Activated CD4-positive, alpha-beta T cell treated with anti-CD3 and anti-CD28 coated beads, Interleukin-2, Interleukin-4, amounts not matched to agents 100 ng/mL and 50 ng/mL, durations not matched to agents 16 hours and 8 hours (primary cell): ENCODE measurements at places on chromosomes 1 and 21.

- DNase-seq: no peak
Observed at GRCh38 chr1:162639718-162640117, 7.5 kb downstream of the DDR2 start.

GRCh38 chr1:94063379-94063778 lies 57.6 kb downstream of the ABCA4 start:
- DNase-seq: no peak

- DNase-seq: peak; percentile 28
Observed at GRCh38 chr21:14383596-14384180, 742 bp upstream of the HSPA13 start.

DNA sequence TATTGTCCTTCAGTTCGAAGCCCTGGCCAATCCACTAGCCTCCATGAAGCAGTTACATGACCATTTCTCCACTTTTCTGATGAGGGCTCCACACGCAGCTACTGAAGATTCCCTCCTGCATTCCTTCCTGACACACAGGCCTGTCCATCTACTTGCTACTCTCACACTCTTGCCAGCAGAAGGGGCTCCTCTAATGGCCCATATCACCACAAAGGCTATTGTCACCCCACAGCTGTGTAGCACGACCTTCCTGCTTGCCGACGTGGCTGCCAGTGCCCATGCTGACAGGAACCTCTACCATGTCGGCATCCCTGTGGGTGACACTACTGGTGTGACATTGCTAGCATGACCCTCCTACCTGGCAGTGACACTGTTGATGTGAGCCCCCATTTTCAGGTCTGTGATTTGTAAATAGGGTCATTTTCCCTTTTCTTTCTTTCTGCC lies 1528.6 kb upstream of the TPTE start:
- DNase-seq: no peak

GRCh38 chr1:103146166-103146565 lies 37.8 kb upstream of the COL11A1 start:
- no peak for DNase-seq

- no peak for DNase-seq
Observed at GRCh38 chr1:153610334-153610733, 2.6 kb downstream of the S100A16 start.

DNA sequence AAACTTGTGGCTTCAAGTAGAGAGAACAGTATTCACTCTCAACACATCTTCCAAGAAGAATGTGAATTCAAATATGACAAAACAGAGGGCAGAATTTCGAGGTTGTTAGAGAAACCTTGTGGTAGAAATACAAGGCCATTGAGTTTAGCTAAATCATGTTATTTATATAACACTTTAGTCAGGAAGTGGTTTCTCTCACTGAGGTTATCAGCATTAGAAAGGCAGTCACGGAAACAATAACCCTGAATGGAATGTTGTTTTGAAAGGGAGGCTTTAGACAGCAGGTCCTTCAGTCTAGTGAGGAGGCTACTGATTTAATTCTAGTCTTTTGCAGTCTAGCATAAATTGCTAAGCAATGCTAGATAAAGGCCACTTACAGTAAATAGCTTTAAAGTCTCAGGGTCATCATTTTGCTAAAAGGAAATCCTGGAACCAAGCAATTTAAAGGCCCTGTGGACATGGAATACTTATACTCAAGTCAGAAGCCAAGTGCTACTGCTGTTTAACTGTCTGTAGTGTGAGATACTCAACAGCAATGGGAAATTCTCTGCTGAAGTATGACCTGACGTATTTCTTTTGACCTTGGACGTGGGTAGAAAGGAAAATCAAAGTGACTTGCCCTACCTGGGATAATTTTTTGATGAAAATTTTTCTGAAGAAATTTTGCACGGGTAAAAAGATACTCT lies 89.0 kb upstream of the CHODL start:
- peak; percentile 0 for DNase-seq

DNA sequence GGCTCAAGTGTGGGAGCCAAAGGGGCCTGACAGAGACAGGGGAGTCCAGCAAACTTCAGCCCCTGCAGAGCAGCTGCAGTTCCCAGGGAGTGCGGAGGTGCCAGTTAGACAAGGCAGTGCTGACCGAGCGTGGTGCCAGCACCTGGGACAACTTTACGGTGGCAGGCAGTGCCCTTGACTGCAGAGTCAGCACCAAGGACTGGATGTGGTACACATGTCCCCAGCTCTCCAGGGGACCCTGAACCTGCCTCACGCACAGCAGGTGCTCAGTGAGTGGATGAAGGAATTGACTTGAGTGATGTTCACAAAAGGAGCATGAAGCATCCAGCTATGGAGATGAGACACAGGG lies 296.5 kb downstream of the SIPA1L2 start:
- no peak for DNase-seq

DNA sequence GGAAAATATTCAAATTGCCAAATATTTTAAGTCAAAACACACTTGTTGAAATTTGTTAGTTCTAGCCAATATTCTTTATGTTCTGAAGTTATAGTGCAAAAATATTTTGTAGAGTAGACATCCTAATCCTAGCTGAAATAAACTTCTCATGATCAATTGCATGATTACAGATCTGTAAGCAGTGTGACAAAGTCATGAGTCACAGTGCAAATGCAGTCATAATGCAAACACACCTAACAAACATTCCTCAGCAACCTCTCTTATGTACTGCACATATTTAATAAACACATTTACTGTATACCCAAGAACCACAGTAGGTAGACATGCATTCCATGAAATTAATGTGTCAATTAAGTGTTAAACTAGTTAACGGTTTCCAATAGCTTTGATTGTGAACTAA lies 1857.4 kb downstream of the NCAM2 start:
- no peak for DNase-seq

DNA sequence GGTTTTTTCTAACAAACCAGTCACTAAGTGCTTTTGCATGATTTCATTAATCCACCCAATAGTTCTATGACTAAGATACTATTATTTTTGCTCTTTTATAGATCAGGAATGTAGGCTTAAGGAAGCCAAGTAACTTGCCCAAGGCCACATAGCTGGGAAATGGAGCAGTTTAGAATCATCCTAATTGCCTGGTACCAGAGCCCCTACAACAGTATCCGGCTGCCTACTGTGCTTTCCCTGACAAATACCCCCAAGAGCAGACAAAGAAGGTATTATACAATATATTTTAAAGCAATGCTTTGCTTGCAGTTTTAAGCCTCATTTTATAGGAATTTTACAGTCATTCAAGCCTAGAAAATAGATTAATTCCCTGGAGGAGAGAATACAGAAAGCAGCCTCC lies 45.5 kb upstream of the RASAL2 start:
- no peak for DNase-seq

DNA sequence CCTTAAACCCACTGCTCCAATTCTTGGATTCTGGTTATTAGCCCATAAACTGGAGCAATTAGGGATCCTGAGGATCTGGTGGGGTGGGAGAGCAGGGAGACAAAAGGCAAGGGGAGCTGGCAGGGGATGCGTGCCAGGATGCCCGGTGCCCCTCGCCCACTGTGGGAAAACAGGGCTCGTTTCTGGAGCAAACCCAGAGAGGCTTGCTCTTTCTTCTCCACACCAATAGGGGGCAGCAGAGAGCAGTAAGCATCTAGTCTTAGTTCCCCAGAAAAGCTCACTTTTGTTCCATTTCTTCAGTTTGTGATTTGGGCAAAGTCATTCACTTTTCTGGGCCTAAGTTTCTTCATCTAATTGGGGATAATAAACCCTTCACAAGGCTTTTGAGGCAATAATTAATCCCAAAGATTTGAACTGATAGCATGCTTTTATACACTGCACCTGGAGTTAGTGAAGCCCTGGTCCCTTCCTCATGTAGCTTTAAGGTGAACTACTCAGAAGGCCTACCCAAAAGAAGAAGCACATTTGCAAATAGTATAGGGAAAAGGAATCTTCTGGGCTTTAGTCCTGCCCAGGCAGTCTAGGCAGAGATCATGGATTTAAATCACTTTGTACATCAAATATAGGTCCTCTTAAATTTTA lies 160.6 kb upstream of the USP24 start:
- peak; percentile 48 for DNase-seq

DNA sequence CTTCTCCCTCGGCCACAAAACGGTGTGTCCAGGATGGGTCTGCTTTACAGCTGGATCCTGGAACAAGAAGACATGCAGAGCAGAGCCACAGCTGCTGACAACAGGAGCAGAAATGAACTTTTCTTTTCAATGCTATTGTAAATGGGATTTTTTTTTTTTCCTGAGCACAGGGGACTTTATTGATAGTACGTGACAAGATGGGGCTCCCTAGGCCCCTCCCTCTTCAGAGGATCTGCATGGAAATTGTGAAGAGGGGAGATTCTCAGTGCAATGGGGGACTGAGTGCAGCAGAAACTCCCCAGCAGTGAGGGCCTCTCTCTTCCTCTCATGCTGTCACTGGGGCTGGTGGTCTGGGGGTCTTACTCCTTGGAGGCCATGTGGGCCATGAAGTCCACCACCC lies 40.8 kb upstream of the CD2 start:
- no peak for DNase-seq

DNA sequence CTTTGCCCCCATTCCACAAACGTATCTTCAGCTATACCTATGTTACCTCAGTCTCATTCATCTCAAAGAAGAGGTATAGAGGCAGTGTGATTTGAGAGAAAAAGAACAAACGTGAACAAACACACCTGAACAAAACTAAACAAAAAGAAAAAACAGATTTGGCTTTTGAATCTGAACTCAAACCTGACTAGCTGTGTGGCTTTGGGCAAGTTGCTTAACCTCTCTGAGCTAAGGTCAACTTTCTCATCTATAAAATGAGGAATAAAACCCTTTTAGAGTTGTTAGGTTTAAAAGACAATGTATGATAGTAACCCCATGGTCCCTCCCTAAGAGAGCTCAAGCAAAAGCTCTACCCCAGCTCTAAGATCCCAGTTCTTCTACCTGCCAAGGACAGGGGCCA lies 73.5 kb downstream of the ZNF648 start:
- DNase-seq: no peak

GRCh38 chr1:11499601-11500331 lies 20.8 kb downstream of the DISP3 start:
- DNase-seq: no peak

DNA sequence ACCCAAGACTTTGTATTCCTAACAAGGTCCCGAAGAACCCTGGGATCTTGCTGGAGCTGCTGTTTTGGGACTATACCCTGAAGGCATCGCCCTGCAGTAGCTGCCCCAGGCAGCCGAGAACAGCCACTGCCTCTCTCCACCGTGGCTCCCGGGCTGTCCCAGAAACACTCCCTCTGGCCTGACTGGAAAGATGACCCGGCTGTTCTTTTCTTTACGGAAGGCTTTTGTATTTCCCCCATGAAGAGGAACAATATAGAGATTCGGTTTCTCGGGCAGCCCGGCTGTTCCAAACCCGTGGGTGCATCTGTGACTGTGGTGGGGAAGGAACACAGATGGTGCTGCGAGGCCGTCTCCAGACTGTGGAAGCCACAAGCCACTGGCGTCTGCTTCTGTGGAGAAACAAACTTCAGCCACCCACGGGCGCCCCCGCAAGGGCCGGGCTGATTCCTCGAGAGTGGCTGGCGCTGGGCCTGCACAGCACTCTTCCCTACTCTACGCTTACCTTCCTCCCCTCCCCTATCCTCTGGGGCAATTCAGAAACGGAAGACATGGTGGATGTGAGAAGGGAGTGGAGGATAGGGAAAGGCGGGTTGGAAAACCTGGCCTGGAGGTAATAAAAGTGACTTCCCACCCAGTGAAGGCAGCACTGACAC lies 33.7 kb upstream of the VASH2 start:
- no peak for DNase-seq

GRCh38 chr1:178847396-178847849 lies 23.5 kb downstream of the ANGPTL1 start:
- DNase-seq: no peak

GRCh38 chr1:5333291-5333690 lies 658.9 kb downstream of the NPHP4 start:
- DNase-seq: no peak
